ENCODE measurements at places on chromosomes 4 and X.

- no peak for DNase-seq
These were observed 172.9 kb downstream of the SOWAHB start for GRCh38 chr4:76725039-76725438.

GRCh38 chr4:25552580-25553271 is 102.9 kb upstream of the SLC34A2 start:
- no peak for DNase-seq

DNA sequence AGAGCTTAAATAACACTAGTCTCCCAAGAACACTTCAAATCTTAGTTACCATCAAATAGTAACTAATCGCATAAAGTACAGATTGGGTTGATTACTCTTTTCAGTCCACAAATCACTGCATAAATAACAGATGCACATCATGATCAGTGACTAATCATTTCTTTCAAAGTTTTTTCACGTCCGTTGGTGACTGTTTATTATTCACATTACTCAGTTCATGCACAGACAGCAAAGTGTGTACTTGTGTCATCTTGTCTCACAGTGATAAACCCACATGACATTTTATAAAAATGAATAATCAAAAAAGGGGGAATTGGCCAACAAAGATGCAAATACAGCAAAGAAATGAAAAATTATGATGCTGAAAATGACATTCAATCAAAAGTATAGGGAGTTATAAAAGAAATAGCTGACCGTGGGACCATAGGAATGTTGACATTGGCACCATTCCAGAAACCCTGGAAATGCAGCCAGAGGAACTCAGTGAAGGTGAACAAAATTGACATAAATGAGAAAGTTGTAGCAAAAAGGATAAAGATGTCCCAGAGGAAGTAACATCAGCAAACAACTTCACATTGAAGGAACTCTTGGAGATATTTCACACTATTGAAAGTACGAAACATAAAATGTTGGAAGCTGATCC is 161.5 kb downstream of the SOX3 start:
- no peak for DNase-seq

DNA sequence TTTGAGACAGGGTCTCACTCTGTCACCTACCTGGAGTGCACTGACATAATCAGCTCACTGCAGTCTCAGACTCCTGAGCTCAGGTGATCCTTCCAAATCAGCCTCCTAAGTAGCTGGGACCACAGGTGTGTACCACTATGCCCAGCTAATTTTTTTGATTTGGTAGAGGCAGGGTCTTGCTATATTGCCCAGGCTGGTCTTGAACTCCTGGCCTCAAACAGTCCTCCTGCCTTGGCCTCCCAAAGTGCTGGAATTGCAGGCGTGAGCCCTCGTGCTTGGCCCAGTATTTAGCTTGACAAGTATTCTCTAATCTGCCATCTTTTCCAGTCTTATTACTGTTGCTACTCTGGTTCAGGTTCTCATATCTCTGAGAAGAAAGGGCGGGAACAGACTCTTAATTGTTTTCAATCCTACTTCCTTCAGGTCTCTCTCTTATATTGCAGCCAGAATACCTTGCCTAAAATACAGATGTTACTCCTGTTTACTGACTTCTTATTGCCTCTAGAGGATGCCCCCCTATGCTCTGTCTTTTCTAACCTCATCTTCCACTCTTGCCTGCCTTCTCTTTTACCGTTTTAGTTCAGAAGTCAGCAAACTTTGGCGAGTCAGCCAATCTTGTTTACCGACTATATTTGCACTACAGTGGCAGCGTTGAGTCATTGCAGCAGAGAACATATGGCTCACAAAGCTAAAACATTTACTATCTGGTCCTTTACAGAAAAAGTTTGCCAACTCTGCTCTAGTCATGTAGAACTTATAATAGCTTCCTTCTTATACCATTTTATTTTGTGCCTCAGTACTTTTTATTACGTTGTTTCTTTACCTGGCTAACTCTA is 19.0 kb downstream of the MRPL1 start:
- DNase-seq, result no peak

- DNase-seq, result no peak
These were observed 25.8 kb downstream of the SPIN3 start for GRCh38 chrX:56969559-56969958.

GRCh38 chr4:29558789-29559188 is 1161.4 kb upstream of the PCDH7 start:
- no peak for DNase-seq

- DNase-seq, result no peak
These were observed 1889.1 kb upstream of the AGA start for GRCh38 chr4:179331362-179331761.

DNA sequence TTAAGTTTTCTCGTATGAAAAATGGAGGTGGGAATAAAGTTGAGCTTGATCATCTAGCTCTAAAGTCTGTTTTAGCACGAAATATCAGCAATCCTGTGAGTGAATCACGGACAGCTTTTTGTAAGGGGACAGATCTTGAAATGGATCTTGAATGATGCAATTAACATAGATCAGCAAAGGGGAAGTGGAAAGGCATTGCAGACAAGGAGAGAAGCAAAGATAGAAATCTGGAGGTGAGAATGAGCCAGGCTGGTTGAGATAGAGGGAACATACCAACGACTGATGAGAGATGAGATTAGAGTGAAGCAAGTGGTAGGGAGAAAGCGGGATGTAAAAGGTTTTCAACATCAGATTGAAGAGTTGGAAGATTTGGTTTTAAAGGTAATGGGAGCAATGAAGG is 4.6 kb upstream of the DGKK start:
- DNase-seq, result peak; percentile 13

DNA sequence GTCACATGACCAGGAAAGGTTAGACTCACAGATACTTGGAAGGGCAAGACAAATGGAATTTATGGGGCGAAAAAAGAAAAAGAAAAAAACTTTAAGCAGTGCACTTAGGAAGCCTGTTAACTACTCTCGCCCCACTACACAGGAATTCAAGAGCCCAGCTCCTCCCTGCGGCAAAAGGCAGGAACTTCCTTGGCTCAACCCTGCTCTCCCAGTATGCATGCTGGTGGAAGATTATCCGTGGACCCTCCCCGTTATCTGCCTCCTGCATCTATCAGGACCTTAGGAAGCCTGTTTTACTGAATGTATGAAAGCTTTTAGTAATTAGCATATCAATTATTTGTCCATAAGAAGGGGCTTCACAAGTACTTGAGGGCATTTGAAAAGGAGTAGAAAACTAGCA is 40.1 kb upstream of the RPA4 start:
- no peak for DNase-seq

- no peak for DNase-seq
These were observed 3.2 kb downstream of the KLHL2 start for GRCh38 chr4:165210566-165210965.

GRCh38 chrX:154383359-154384283 is 4.5 kb downstream of the EMD start:
- no peak for DNase-seq

DNA sequence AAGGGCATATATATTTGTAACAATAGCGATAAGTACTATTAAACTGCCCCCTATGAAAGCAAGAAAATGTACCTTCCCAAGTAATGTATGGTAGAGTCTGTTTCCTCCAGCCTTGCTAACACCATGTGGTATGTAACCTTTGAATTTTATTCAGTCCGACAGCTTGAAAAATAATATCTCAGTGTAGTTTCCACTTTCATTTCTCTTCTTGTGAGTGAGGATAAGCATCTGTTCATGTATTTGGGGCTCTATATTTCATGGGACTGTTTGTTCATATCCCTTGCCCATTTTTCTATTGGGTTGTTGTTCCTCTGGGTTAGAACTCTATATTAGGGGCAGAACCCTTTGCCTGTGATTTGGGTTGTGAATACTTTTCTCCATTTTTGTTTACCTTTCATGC is 58.3 kb downstream of the USP38 start:
- no peak for DNase-seq

GRCh38 chrX:18964901-18965300 is 19.0 kb downstream of the PHKA2 start:
- DNase-seq, result no peak

DNA sequence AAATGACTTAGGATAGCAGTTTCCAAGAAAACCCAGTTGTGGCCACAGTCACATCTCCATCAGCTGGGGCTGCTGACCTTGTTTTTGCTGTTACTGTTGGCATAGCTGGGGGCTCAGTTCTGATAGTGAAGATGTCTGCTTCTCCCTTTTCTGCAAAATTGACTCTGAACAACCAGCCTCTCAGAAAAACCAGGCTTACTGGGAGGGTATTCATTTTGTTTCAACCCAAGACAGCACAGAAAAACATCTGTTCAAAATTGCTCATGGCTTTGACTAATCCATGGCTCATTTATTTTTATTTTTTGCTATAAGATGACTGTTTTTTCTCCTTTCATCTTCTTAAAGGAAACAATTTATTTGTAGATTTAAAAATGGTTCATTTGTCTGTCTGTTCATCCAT is 53.1 kb downstream of the RASL11B start:
- no peak for DNase-seq

Data from NB4 (cell line).